ENCODE measurements at places on chromosomes 3 and 15.

- no peak for DNase-seq
Measured at GRCh38 chr15:90382320-90382719, 5.7 kb upstream of the IQGAP1 start.

- DNase-seq: no peak
Measured at GRCh38 chr15:29666241-29666640, 156.0 kb downstream of the TJP1 start.

DNA sequence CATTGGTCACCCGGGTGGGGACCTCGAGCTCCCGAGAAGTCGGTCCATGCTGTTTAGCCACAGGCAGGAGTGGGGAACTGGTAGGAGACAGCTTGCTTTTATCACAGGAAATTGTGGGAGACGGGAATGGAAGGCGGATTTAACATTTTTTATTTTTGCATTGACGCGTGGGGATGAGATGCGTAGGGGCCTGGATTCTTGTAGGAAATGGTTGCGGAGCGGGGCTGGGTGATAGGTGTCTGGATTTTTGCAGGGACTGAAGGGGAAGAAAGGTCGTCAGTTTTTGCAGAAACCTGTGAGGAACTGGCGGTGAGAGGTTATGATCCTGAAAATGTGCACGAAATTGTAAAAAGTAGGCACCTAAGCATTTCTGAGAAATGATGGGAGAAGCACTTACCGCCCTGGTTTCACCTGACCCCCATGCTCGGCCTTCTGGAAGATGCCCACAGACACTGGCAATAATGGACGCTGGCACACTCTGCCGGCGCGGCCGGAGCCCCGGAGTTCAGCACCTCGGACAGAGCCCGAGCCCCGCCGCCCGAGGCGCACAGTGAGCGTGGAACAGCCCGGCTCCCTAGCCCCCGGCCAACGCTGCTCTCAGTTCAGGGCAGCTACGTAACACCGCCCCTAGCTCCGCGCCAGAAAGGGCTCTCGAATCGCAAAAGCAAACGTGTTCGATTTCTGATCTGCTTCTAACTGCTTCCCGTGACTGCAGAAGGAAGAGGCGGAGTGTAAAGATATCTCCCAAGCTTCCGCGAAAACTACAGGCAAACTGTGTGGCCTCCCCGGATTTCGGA is 928 bp downstream of the ANKRD34C start:
- DNase-seq: no peak

GRCh38 chr3:184491011-184491576 is 70.5 kb upstream of the EPHB3 start:
- no peak for DNase-seq

GRCh38 chr3:85474241-85474640 is 515.5 kb downstream of the CADM2 start:
- DNase-seq: no peak

GRCh38 chr3:23461069-23461468 is 257.9 kb downstream of the UBE2E2 start:
- DNase-seq: no peak

- DNase-seq: peak; percentile 66
Measured at GRCh38 chr3:134009345-134010000, 20.3 kb downstream of the SLCO2A1 start.

GRCh38 chr3:120471643-120472042 is 20.9 kb upstream of the FSTL1 start:
- peak; percentile 84 for DNase-seq

- DNase-seq: no peak
Measured at GRCh38 chr15:29917600-29918597, 95.6 kb upstream of the TJP1 start.

- DNase-seq: no peak
Measured at GRCh38 chr3:13661121-13661520, 112.2 kb downstream of the FBLN2 start.

DNA sequence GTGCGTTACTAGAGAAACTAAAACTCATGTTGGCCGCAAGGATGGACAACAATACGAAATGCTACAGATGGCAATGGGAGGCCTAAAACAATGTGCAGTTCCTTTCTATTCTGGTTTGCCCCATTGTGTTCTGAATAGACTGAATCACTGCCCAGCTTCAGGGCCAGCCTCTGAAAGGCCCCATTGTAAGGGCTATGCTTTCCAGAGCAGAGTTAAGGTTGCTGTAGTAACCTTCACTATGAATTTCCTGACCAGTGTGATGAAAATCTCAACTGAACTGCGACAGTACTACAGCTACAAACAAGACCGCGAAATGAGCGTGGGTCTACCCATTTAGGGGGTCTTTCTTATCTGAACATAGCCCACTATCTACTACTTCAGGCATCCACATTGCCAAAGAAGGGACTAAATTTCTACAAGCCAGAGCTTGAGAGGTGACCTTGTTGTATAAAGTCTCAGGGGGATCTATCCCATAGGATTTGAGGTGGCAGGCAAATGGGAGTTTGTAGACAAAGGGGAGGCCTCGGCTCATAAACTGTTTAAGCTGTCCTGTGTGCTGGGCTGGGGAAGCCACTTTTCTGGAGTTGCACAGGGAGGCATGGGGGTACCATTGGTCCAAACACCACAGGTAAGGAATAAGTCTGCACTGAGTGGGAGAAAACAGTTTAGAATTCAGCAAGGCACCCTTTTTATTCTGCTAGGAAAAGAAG is 80.1 kb downstream of the MYO1E start:
- no peak for DNase-seq

- no peak for DNase-seq
Measured at GRCh38 chr3:192188218-192188835, 539.0 kb downstream of the FGF12 start.

DNA sequence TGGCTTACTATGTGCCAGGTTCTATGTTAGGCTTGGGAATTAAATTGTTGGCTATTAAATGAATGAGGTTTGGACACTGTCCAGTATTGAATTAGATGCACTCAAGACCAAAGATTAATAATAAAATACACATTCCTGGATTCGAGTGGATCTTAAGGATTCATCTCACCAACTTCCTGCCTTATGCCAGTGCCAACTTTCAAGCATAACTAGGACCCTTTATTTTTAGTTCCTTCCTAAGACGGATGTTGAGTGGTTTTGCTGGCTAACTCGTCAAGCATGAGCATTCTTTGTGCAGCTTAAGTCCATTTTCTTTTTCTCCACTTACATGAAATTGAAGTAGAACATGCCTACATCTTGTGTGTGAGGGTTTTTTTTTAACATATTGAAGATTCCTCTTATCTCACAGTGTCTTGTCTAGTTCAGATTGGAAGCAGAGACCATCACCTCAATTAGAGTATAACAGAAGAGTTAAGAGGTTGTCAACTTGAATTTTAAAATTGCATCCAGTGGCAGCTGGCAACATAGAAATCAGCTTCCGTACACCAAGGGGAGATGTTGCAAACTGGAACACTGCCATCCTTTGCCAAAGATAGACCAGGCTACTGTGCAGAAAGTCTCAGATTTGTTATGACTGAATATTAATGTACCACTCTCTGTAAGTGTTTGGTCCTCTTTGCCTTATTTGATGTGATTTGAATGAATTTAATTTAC is 106.3 kb upstream of the BFSP2 start:
- no peak for DNase-seq

DNA sequence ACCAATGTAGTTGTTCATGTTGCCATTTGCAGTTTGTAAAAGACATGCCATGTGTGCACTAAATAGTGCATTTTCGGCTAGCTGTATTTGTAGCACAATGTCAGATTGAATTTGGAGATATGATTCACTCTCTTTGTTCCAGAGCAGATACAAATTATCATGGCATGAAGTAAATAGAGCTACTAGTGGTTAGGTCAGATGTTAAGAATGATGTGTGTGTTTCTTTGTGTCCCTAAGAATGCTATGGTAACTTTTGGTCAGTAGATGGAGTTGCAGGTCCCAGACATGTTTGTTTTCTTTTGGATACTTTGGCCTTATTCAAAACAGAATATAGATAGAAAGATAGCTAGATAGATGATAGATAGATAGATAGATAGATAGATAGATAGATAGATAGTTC is 595.8 kb downstream of the NLGN1 start:
- DNase-seq: no peak

- no peak for DNase-seq
Measured at GRCh38 chr15:43511012-43511885, 6.2 kb upstream of the MAP1A start.

DNA sequence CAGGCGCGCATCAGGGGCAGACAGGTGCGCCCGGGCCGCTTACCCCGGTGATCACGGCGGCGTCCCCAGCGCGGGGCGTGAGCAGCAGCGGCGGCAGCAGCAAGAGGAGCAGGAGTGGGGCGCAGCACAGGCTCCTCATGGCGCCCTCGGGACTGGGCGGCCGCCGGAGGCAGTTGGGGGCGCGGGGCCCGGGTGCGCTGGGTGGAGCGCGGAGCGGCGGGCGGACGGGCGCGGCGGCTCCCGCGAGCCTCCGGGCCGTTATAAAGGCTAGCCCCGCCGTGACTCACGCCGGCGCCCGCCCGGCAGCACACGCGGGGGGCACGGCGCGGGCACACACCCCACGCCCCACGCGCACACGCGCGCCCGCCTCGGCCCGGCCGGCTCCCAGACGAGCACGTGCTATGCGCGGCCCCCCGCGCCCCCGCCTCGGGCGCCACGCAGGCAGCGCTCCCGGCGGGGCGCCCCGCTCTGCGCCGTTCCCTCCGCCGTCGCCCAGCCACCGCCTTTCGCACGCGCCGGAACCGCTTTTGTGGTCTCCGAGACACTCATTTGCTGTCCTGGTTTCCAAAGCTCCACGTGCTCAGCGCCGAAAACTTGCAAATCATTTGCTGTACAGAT is at the start of gene PROK2:
TSS of gene PROK2 (minus strand) at position 235 of the 618 bp plus-strand sequence. CDS start at position 139, 96 bp downstream.
- no peak for DNase-seq

GRCh38 chr15:89307791-89308190 is 26.8 kb downstream of the POLG start:
- no peak for DNase-seq

GRCh38 chr3:52050571-52050970 is 5.8 kb downstream of the DUSP7 start:
- no peak for DNase-seq

DNA sequence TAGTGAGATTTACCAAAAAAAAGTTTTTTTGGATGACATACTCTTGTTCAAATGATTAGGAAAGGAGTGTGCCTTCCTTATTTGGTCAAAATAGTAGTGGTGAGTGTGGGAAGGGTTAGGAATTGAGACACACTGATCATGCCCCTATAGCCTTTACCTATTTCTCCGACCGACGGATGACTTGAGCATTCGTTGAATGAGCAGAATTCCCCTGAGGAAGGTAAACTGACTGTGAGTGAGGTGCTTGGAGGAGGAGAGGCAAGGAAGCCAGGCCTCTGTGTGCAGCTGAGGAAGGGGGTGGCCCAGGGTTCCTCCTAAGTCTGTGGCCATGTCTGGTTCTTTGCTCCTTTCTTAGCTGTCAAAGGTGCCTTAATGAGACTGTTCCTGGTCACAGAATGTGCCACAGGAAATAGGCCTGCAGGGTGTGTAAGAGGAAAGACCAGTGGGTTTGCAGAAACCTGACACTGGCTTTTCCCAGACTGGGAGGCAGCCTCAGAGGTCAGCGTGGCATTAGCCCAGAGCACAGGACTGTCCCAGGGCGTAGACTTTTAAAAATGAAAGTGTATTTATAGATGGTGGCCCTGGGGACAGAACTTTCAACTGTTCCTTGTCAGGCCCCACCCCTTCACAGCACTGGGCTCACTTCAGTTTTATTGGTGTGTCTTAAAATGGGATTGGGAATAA is 307.7 kb upstream of the C2CD4B start:
- no peak for DNase-seq
